ENCODE measurements at places on chromosomes 2 and 18.

- no peak for ATAC-seq
These were observed 675.5 kb downstream of the LRP1B start for GRCh38 chr2:141455211-141455826.

DNA sequence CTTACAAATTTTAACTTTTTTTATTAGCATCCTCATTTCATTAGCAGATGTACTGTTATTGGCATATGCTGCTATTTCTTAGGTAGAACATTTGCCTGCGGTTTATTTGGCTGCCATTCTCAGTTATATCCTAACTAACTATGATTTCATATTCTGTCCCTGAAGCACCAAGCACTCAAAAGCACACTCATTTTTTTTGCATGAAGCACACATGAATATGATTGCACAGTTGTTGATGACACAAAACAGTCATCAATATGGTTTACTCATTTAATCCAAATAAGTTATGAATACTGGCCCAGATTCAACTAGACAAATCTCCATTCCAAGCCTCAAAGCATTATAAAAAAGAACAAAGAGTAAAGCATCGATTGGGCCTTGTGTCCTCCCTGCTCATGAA, 129.4 kb upstream of the CNTNAP5 start:
- no peak for ATAC-seq

- ATAC-seq, result no peak
These were observed 17.2 kb downstream of the ZNF142 start for GRCh38 chr2:218642121-218642656.

DNA sequence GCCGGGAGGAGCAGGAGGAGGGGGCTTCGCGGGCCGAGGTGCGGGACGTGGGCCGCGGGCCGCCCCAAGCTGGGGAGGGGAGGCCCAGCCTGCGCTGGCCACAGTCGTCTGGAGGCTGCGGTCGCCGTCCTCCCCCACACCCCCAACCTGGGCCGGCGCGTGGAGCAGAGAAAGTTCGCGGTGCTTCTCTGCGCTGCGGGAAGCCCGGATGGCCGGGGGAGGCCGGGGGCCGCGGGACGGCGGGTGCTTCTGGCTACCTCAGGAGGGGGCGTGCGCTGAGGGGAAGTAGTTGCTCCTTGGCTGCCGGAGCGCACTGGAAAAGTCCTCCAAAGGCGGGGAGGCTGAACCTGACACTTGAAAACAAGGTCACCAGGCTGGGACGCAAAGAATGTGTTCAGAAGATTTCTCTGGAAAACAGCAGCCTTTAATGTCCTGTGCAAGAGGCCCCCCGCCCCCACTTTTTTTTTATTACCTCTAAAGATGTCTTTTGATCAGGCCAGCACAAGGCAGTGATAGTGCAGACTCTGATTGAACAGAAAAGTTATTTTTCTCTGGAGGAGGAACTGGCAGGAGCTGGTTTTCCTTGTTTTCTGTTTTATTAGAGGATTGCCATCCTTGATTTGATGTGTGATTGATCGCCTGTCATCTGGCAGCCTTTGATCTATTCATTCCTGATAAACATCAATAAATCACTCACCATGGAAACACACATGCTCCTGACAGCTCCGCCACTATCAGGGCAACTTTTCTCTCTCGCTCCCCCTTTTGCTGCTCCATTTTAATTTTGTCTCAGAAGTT, 1.6 kb downstream of the TSHZ1 start:
- no peak for ATAC-seq

DNA sequence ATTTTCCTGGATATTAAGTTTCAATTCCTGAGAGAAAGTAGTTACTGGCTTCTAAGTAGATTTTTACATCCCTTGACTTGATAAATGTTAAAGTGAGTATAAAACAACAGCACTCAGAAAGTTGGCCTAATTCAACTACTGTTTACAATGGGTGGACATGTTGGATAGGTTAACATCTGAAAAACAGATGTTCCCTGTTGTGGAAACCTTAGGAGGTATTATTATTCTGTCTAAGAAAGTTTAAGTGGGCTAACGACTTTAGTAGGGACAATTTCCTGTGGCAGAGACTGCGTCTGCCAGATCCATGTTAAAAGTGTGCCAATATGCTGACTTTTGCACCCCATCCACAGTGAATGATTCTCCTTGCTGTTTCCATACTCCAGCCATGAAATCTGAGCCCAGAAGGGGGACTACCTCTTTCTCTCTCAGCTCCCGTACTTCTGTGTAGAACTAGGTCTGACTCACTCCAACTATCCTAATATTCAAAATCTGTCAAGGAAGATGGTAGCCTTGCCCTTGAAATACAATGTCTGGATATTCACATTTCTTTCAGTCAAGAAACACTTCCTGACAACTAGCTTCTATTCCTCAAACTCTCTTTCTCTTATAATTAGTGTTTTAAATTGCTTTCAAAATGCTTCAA, 327.5 kb upstream of the HNRNPA3 start:
- ATAC-seq, result no peak

GRCh38 chr2:217357886-217358620, 498.2 kb upstream of the TNP1 start:
- no peak for ATAC-seq
